Dorsolateral prefrontal cortex (tissue), 122 donors: ENCODE measurements at places on chromosomes 16 and 17. TPM values are rescaled to one million over a fixed set of nuclear protein-coding genes. Genes with fewer than 3 reads are reported as not detected.

The MARF1 gene
- total RNA-seq = 191 TPM

DNA sequence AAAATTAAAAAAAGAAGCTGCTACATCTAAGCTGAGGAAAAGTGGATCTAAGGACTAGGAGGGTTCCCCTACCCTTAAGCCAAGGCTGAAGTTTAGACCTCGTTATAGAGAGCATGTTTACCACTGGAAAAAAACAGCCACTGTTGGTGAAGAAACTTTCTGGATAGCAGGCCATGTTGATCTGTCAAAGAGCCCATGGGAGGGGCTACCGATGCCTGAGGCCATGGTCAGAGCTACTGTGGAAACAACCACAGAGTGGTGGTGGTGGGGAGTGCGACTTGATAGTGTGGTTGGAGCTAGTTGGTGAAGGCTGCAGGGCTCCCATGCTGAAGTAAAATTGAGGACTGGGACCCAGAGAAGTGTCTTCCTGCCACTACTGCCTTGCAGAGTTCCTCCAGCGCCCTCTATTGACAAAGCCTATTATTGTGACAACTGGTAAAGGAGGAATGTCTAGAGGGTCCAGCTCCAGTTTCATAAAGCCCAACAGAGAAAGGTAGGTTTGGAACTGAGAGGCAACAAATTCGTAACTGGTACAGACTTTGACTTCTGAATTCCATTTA, 12.7 kb upstream of the FAM20A start:
- no peak for DNase-seq

GRCh38 chr17:65064452-65065019, 8.0 kb upstream of the GNA13 start:
- DNase-seq = no peak

The GSE1 gene
- total RNA-seq = 47.9 TPM

DNA sequence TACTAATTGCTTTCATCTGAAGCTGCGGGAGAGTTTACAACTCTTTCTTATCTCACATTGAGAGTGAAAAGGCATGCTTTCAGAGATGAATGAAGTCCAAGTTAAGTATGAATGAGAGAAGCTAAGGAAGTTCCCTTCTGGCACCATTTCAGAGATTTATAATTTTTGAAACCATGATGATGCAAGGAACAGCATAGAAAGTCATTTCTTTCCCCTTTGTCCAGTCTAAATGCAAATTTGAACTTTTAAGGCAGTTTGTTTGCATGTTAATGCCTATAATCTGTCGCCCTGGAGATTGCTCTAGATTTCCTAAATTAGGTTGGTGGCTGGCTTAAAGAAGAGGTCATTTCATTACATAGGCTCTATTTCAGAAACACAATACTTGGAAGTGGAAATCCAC, 594.8 kb upstream of the GOT2 start:
- DNase-seq = no peak

DNA sequence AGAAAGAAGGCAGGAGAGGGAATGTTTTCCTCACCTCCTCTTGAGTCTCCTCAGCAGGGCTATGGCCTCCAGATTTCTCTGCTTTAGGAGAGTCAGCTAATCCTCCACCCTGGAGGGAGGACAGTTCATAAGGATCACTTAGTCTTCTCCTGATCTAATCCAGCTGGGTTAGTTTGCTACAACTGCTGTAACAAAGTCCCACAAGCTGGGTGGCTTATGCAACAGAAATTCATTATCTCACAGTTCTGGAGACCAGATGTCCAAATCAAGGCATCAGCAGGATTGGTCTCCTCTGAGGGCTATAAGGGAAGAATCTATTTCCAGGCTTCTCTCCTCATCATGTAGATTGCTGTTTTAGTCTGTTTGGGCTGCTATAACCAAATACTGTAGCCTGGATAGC, 40.6 kb upstream of the XYLT1 start:
- DNase-seq = no peak

DNA sequence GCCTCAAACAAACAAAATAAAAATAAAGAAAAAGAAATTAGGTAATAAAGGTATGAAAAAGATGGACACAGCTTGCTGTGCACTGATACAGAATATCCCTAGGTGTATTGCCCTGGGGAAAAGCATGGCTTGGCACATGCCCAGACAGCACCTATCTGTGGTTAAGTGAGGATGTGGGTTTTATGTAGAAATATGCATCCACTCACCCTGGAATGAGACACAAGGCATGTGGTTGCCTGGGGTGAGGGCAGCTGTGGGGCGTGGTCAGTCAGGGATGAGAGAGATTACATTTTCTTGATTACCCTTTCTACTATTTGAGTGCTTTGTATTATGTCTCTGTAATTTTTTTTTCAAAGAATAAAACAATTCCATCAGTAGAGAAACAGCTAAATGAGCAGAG, 6.9 kb downstream of the PLLP start:
- DNase-seq = no peak

DNA sequence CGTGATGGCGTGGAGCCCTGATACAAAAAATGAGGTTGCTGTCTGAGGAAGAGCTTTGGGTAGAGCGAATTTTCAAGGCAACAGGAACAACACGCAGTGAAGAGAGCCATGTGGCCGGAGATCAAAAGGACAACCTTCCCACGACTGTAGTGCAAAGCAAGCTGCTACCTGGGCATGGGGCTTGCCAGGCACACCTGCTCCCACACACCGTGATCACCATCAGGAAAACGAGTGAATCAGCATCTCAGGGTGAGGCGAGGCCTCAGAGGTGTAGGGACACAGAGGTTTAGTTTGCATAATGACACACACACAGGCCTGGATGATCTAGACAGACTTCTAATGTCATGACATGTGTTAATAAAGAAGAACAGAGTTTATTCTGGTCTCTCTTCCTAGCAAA, 65.7 kb downstream of the PARN start:
- DNase-seq = no peak

The DERL2 gene
- 18.4 TPM for total RNA-seq

DNA sequence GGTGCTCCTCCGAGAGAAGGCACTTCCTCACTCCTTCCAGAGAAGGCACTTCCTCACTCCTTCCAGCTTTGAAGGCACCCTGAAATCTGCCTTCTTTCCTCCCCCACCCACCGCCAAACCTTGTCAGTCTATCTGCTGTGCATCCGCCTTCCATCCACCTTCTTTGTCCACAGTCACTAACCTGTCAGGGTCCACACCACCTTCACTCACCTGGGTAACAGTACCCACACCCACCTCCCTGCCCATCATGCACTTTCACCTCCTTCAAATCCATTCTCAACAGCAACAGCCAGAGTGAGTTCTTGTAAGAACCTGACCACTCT, 5.2 kb downstream of the CCDC102A start:
- peak; percentile 5 for DNase-seq

The KIF19 gene
- total RNA-seq = 44.4 TPM

DNA sequence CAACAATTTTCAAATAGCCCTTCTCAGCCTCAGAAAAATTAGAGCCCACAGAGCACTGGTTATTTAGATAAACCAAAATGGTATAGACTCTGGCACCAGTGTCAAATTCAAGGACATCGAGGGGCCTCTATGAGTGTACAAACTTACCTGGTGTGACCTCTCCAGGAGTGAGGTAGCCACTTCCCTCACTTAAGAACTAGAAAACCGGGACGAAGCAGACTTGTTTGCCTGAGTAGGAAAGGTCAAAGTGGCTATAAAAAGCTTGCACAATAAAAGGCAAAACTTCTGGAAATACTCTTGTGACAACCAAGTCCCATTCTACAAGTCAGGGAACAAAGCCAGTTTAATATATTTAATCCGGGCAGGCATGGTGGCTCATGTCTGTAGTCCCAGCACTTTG, 39.2 kb upstream of the PRSS54 start:
- no peak for DNase-seq

The ANKRD40CL gene
- total RNA-seq = not detected

The ADAD2 gene
- 2.6 TPM for total RNA-seq

The CEMP1 gene
- total RNA-seq = 0.64 TPM

- no peak for DNase-seq
Observed at GRCh38 chr16:81552743-81553079, 108.1 kb downstream of the CMIP start.

DNA sequence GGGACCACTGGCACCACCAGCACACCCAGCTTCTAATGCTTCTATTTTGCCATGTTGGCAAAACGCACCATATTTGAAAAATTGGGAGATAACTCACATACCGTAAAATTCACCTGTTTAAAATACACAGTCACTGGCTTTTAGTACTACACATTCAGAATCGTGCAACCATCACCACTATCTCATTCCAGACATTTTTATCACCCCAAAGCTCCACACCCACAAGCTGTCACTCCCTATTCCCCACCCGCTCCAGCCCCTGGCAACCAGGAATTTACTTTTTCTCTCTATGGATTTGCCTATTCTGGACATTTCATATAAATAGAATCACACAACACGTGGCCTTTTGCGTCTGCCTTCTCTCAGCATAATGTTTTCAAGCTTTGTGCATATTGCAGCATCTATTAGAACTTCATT, 25.0 kb downstream of the PPL start:
- DNase-seq = no peak

DNA sequence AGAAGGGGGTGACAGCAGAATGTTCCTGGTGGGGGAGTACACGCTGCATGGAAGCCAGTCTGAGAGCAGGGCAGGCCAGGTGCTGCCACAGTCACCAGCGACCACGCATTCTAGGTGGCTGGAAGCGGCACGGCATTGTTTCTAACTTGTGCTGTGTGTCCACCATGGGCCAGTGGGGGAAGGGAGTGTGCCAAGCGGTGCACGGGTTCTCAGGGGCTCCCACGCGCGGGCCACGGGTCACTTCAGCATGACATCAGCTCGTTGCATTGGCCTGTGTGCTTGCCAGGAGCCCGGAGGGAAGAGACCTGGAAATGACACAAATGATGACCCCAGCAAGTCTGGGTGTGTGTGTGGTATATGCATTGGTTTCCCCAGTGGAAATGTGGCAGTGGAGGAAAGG, 164.9 kb upstream of the PLCG2 start:
- DNase-seq = no peak

DNA sequence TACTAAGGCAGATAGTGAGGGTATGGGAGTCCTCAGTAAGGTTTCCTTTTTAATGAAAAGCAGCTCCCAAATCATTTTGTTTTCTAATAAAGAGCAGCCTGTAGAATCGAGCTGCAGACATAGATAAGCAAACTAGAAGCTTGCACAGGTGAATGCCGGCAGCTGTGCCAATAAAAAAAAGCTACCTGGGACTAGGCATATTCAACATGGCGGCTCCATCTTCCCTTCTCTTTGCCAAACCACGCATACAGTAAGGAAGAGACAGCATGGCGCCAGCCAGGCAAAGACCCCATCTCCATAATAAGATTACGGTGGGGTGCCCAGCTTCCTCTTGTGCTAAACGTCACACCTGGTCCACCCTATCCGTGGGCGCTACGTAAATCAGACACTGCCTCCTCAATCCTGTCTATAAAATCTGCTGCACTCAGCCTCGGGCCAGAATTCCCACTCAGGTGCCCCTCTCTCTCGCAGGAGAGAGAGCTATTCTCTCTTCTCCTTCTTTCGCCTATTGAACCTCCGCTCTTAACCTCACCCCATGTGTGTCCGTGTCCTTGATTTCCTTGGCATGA, 92.7 kb upstream of the FA2H start:
- DNase-seq = no peak

The PDILT gene
- not detected for total RNA-seq

GRCh38 chr17:6343736-6344135, 91.2 kb downstream of the AIPL1 start:
- DNase-seq = no peak

DNA sequence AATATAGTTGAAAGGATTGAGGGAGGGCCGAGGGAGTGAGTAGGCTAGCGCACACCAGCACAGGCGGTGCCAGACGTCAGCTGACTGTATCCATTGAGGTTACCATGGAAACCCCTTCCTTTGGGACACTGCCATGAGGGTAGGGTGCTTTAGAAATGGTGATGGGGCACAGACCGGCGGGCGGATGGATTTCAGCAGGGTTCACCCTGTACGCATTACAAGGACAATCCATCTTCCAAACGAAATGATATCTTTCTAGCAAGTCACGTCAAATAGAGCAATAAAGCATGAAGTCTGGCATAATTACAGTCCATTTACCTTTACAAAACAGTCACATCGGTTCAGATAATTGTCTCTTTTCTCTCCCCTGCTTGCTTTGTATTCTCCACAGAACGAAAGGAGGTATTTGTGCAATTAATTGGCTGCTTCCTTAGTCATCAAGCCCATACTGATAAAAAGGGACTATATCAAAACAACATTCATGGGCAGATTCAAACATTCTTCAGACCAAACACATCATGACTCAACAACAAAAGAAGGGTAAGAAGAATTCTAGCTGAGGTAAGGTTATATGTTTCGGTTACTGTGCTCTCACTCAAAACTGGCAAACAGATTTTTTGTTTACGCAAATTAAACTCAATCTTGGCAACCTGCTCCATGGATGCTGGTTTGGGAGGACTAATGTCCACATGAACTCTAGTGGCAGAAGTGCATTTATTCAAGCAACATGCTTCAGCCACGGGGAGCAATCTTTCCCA, 140.6 kb downstream of the CDK5R1 start:
- peak; percentile 74 for DNase-seq

DNA sequence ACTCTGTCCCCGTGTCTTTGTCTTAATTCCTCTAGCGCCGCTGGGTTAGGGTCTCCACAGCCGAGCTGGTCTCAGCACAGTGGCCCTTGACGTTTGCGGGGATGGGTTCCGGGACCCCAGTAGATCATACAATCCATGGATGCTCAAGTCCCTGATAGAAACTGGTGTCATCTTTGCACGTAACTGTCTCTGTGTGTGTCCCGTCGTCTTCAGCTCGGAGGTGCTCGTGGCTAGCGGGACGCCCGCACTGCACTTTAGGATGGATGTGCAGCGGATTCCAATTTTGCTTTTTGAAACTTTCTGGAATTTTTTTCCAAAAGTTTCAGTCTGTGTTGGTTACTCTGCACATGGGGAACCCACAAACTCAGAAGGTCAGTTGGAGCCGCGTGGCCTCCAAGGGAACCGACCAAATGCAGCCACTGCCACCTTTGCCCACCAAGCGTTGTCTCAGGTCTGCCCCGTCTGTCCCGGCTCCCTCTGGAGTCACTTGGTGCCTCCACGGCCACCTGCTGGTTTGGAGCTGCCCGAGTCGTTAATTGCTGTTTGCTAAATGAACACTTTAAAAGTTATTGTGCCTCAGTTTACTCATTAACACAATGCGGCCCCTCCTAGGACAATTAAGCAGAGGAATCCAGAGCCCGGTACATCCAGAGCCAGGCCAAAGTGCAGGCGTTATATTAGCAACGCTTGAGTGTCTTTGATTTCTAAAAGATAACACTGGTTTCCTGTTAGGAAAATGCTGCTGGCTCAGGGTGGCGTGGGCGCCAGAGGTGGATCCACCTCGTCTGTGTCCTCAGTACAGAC, 5.3 kb upstream of the DPEP1 start:
- DNase-seq = no peak

DNA sequence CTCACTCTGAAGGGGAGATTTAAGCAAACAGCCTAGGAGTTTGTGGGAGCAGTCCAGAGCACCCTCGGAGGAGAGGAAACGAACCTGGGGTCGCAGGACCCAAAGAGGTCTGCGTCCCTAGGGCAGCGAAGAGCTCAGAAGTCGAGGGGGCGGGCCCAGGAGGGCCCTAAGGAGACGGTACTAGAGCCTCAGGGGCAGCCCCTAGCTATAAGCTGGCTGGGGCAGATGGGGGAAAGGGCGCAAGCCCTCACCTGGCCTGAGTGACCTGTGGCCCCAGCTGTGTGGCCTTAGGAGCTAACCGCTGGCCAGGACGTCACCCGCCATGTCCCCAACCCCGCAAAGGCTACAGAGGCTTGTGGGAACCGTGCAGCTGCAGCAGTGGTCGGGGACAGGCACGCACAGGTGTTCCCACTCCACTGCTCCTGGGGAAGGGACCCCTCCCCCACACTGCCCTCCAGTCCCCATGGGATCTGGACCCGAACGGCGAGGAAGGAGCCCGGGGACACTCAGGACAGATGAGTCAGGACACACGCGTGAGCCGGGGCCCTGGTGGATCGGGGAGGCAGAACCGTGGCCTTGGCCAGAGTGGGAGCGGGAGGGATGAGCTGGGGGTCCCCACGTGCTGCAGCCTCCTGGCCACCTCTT, 2.0 kb upstream of the CTRB2 start:
- DNase-seq = no peak

The LRRC36 gene
- 1.3 TPM for total RNA-seq
